Spleen (tissue), 13 donors: ENCODE measurements at places on chromosomes 6 and 20. TPM values are rescaled to one million over a fixed set of nuclear protein-coding genes. Genes with fewer than 3 reads are reported as not detected.

GRCh38 chr6:15870333-15871043 is 207.7 kb upstream of the DTNBP1 start:
- no peak for DNase-seq

- peak; percentile 13 for DNase-seq
Observed at GRCh38 chr6:43257367-43258145, 14.3 kb downstream of the TTBK1 start.

DNA sequence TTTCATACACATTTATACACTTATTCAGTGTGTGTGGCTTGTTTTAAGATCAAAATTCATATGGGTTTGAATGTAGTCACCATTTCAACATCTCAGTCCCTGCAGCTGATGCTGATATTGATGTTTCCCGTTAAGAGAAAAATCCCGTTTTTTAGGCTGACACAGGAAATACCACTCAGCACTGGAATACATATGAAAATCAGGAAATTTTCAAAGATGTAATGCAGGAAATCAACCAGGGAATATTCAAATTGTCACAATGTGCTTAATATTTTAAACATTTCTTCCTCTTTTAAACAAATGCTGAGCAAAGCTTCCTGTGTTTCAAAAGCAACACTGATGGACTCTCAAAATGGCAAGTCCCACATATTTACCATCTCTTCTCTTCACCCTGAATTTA is 94.5 kb upstream of the MARCKS start:
- no peak for DNase-seq

DNA sequence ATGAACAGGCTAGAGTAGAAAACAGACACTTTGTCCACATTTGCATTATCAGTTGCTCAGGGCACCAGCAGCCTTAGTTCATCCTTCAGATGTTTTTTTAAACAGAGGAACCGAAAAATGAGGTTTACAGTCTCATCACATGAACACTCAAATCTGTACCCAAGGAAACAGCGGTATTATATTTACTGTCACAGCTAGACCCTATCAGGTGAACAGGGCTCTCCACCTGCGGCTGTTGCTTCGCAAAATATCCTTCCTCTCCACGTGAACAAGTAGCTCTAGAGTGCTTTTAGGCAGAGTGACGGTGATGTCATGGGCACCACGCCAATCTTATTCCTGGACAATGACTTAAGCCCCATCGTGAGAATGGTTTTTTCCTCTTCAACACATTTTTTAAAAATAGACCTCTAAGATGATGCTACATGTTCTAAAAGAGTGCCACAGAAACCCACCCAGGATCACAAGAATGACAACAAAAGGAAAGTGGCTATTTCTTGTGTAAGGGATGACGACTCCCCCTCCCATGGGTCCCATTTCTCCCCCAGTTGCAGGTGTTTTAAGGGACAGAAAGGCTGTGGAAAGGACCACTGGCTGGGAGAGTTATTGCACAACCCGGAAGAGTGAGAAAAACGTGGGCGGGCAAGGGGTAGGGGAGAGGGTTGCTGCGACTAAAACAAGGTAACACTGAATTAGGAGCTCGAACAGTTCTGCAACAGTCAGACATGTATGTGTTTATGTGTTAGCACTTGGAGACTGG is 77.7 kb downstream of the EFHC1 start:
- no peak for DNase-seq

DNA sequence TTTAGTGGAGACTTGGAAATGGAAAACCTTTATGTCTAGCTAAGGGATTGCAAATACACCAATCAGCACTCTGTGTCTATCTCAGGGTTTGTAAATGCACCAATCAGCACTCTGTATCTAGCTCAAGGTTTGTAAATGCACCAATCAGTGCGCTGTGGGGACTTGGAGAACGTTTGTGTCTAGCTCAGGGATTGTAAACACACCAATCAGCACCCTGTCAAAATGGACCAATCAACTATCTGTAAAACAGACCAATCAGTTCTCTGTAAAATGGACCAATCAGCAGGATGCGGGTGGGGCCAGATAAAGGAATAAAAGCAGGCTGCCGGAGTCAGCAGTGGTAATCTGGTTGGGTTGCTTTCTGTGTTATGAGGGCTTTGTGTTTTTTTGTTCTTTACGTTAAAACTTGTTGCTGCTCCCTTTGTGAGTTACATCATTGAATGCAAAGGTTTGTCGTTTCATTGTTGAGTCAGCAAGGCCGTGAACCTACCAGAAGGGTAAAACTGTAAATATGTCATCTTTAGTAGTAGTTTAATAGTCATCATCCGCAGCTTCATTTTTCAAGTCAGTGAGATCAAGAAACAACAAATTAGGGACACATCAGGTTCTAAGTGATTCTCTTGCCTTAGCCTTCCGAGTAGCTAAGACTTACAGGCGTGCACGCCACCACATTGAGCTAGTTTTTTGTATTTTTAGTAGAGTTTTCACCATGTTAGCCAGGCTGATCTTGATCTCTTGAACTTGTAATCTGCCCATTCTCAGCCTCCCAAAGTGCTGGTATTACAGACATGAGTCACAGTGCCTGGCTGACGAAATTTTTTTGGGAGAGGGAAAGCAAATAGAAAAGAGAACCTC is 22.7 kb upstream of the NUP153 start:
- no peak for DNase-seq

- DNase-seq: no peak
Observed at GRCh38 chr6:110367825-110368224, 9.7 kb upstream of the METTL24 start.

C6orf15 gene
- not detected for total RNA-seq

DNA sequence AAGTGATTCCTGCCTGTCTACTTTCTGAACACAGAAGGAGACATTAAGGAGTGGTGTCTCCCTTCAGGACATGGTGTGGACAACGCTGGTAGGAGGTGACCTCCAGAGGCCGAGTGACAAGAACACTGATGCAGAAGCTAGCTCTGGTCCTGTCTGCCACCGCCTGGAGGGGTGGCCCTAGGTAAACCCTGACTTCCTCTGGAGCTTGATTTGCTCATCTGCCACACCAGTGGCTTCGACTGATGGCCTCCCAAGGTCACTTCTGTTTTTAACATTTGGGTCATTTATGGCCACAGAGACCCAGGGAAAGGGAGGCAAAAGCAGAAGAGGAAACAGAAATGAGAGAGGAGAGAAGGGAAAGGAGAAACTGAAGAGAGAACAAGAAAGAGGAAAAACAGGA is 49.4 kb upstream of the SLC22A23 start:
- no peak for DNase-seq

- DNase-seq: no peak
Observed at GRCh38 chr6:6643398-6643797, 54.9 kb downstream of the LY86 start.

DNA sequence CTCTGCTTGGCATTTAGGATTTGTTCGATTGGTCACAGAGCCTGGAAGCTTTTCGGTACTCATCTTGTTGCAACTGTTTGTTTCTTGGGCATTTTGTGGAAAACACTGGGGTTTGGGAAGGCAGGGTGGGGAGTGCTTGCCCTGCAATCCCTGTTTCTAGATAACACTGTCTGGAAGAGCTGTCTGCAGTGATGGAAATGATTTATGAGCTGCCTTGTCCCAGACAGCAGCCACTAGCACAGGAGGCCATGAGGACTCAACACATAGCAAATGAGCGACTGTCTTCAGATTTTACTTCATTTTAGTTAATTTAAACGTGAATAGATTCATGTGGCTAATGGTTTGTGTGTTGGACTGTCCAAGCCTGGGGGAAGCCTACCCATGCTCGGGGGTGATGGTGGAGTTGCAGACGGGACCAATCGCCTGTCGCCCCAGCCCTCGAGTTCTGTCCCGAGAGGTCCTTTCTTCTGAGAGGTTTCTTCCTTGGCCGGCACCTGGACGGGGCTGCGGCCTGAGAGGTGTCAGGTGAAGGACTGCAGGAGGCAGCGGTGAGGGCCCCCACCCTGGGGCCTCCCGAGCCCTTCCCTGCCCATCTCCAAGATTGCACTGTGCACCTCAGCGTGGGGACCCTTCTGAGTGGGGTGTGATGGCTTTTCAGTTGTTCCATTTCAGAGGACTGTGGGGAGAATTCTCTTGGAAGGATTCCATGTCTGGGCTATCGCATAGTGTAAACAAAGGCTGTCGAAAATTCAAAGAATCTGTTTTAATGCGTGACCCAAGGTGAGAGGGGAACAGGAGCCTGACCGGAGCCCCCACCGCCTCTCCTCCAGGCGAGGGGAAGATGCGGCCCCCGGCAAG is 55.4 kb downstream of the SMOC2 start:
- no peak for DNase-seq

ATP9A gene
- total RNA-seq: 8.3 TPM

DNA sequence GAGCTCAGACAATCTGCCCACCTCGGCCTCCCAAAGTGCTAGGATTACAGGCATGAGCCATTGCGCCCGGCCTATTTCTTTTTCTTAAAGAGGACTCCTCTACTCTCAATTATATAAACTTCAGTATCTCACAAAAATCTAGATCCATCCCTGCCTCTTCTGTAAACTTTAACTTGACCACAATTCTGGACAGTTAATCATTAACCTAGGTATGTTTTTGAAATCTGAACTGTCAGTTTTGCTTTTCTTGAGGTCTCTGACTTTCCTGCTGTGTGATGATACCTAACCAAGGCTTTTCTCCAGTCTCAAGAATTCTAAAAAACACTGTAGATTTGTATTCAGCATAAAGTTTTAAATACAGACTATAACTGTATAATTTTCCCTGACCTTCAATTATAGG is 388.2 kb upstream of the SYNCRIP start:
- DNase-seq: no peak

SALL4 gene
- total RNA-seq: 0.68 TPM

- no peak for DNase-seq
Observed at GRCh38 chr6:141056945-141057625, 1075.6 kb upstream of the GJE1 start.

DNA sequence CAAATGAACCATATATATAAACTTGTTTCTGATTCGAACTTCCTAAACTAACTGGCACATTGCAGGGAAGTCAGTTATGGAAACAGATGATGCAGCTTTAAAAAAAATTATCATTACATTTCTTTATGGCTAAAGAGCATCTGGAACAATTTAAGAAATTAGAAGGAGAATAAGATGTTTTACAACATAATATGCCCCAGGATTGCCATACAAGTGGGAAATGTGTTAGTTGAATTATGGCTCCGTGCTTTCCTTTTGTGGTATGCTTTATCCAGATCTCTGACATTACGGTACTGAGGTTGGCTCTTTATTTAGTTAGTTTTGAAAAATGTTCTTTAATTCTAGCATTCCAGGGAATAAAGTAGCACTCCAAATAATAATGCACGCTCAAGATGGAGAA is 343.0 kb upstream of the ZFP64 start:
- no peak for DNase-seq
